ENCODE measurements at places on chromosomes 6 and 20.

DNA sequence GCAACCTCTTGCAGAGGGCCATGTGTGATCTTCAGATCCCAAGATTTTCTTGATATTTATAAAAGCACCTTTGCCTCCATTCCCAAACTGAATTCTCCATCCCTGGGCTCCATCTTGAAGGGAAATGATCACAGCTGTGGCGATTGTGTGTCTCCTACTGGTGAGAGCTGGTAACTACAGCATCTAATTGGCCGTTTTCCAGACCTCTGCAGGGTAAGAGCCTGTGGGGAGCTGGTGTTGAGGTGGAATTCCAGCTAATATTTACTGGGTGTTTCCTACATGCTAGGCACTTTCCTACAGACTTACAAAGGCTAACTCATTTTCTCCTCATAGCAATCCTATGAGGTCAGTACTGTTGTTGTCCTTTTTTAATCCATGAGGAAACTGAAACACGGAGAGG lies 59.2 kb upstream of the FNDC1 start:
- no peak for ATAC-seq

DNA sequence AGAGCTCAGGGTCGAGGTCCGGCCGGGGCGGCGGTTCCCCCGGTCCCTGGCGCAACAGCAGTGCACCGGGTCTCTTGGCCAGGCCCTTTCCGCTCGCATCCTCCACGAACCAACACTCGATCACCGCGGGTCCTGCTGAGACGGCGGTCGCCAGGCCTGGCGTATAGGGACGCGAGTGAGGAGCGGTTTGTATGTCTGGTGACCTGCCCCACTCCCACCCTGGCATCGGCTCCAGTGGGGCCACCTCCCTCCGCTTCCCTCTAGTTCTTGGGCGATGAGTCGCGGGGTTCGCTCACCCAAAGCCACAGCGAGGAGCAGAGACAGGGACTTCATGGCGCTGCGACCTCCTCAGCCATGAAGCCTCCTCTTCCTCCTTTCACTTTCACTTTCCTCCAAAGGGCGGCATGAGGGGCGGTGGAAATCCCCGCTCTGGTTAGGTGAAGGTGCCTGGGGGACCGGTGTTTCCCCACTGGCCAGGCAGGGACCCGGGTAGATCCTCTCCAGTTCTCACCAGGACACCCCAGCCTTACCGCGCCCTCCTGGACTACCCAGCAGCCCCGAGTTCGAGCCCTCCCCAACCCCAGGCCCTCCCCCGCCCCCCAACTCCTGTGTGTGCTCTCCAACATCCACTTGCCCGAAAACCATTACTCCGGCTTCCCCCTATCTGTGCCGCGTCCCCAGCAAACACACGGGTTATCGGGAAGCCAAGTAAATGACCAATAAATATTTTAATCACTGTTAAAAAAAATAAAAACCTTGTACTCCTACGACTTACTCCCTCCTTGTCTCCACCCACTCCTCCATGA lies at the start of gene TAPBP:
Gene TAPBP, minus strand, starts transcription at position 370 of the 806 bp plus-strand sequence. Its CDS starts 37 bp downstream, at position 333.
- peak; percentile 61 for ATAC-seq

GRCh38 chr6:137851669-137852068 lies 15.4 kb upstream of the TNFAIP3 start:
- peak; percentile 50 for ATAC-seq

- no peak for ATAC-seq
Observed at GRCh38 chr6:159257846-159258245, 88.6 kb downstream of the FNDC1 start.

DNA sequence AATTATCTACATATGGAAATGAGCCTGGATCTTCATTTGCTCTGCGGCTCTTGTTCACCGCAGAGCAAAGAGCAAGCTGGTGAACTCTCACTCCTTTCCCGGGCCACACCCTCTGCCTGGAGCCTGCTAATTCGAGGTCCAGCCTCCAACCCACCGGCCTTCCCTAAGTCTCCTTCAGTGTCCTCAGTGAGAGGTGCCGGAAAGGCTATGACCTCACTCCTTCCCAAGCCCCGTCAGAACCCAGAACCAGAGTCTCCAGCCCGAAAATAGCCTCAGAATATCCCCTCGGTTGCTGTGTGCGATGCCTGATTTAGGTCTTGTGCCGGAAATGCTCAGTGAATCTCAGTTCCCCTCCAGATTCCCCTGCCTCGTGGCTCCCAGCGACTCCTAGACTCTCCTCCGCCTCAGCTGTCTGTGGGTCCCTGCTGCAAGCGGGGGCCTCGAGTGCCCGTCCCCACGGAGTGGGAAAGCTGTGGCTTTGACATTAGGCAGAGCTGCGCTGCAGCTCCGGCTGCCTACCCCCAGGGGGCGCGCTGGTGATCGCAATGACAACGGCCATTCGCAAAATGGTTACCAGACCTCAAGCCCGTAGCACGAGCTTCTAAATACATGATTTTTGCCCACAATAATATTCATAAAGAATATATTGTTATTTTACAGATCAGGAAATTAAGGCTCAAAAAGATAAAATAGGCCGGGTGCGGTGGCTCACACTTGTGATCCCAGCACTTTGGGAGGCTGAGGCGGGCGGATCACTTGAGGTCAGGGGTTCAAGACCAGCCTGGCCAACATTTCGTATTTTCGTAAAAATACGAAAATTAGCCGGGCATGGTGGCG lies 4.1 kb upstream of the BNIP5 start:
- peak; percentile 70 for ATAC-seq

- peak; percentile 20 for ATAC-seq
Observed at GRCh38 chr20:57212534-57213276, 53.7 kb downstream of the BMP7 start.
